Vagina (tissue), 2 donors: ENCODE measurements at places on chromosomes 11 and 22. TPM values are rescaled to one million over a fixed set of nuclear protein-coding genes. Genes with fewer than 3 reads are reported as not detected.

DNA sequence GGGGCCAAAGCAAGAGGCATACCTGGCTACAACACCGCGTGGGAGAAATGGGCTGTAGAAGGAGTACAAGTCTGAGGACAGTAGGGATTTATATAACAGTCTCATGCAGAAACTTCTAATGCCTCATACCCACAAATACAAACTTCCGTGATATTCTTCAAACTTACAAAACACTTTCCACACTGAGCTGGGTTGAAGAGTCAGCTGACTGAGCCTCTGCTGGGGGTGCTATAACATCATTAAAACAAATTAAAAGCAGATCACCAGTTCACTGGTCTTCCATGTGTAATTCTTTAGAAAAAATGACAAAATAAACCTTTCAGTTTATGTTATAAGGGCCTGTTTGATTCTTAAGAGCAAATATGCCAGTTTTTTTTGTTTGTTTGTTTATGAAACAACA lies 92.0 kb downstream of the MUC15 start:
- H3K4me1 ChIP-seq = no peaks in the 10 kb centered on the region
- H3K36me3 ChIP-seq = no peaks in the 10 kb centered on the region
- no peak overlapping the region for H3K27ac ChIP-seq
- no peak overlapping the region for H3K4me3 ChIP-seq

- H3K36me3 ChIP-seq = no peaks in the 10 kb centered on the region
- H3K4me3 ChIP-seq = no peak overlapping the region
- DNase-seq = no peak
- H3K4me1 ChIP-seq = peaks cover 14% of the 10 kb centered on the region
- H3K27ac ChIP-seq = no peak overlapping the region
These were observed 13.5 kb upstream of the B3GNT6 start for GRCh38 chr11:77020734-77021133.

- H3K27ac ChIP-seq = no peak overlapping the region
- no peaks in the 10 kb centered on the region for H3K27me3 ChIP-seq
- no peak for DNase-seq
- H3K4me3 ChIP-seq = no peak overlapping the region
- no peaks in the 10 kb centered on the region for H3K4me1 ChIP-seq
These were observed 171.8 kb downstream of the ETS1 start for GRCh38 chr11:128415539-128415938.

GRCh38 chr22:25485626-25486545 lies 78.6 kb upstream of the GRK3 start:
- no peak overlapping the region for H3K4me3 ChIP-seq
- H3K27ac ChIP-seq = no peak overlapping the region
- no peak for DNase-seq
- no peaks in the 10 kb centered on the region for H3K27me3 ChIP-seq
- peaks cover 9% of the 10 kb centered on the region for H3K4me1 ChIP-seq
- no peaks in the 10 kb centered on the region for H3K36me3 ChIP-seq

DNA sequence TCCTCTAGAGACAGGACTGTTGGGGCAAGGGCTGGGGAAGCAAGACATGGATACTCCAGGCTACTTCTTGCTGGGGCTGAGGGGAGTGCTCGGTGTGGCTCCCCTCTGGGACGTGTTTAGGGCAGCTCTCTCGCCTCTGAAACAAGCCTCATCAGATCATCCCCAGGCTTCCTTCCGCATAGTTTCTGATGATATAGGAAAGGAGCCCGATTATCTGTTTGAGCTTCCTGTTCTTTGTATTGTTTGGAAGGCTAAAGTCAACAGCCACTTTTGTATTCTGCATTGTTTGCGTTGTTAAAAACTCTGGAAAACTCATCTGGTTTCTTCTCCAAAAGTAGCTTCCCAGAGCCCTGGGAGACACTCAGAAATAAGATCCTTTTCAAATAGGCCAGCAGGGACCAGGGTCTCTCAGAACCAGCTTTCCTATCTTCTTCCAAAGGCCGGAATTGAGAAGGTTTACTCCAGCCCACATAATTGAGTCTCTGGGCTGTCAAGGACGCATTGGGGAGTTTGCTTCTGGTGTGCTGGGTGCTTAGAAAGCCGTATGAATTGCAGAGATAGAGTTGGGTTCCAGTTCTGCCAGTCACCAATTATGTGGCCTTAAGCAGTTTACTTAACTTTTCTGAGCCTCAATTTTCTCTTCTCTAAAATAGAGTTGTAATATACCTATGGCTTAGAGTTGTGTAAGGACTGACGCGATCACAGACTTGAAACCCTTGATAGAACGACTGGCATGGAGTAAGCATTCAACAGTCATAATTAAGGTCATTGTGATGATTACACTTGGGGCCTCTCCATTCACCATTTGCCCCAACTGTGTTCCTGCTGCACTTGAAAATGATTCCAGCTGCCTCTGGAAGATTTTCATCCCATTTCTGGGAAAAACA lies 19.1 kb downstream of the CD44 start:
- no peaks in the 10 kb centered on the region for H3K27me3 ChIP-seq
- no peaks in the 10 kb centered on the region for H3K36me3 ChIP-seq
- peak overlapping the region; percentile 84 for H3K27ac ChIP-seq
- H3K4me3 ChIP-seq = no peak overlapping the region

DNA sequence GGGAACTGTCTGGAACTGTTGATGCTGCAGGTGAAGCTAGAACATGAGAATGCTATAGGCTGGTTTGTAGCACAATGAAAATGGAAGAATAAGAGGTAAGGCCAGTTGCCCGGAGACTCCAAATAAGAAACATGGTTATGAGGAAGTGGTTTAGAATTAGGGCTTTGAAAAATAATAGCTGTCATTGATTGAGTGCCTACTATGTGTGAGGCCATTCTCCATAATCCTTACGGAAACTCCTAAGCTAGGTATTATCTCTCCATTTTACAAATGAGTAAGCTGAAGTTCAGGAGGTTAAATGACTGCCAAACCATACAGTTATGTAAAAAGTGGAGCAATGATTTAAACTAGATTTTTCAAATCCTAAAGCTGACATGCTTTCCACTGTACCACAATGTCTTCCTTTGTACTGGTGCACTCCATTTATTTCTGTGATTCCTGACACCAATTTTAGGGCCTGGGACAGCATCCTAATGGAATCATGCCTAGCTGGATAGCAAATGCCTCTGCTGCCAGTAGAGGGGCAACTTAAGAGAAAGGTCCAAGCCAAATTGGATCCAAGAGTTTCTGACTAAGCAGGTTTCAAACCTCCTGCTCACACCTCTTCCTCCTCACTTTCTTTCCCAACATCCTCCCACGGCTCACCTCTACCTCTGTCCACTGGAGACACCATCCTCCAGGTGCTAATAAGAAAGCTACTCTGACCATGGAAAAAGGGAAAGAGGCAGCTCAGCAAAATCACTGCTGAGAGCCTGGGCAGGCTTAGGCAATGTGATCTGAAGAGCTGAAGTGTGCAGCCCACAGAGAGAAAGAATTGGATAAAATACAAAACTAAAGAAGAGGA lies 46.9 kb upstream of the PICALM start:
- H3K36me3 ChIP-seq = no peaks in the 10 kb centered on the region
- no peaks in the 10 kb centered on the region for H3K27me3 ChIP-seq
- peaks cover 12% of the 10 kb centered on the region for H3K4me1 ChIP-seq
- H3K27ac ChIP-seq = no peak overlapping the region
- DNase-seq = no peak
- H3K4me3 ChIP-seq = no peak overlapping the region

DNA sequence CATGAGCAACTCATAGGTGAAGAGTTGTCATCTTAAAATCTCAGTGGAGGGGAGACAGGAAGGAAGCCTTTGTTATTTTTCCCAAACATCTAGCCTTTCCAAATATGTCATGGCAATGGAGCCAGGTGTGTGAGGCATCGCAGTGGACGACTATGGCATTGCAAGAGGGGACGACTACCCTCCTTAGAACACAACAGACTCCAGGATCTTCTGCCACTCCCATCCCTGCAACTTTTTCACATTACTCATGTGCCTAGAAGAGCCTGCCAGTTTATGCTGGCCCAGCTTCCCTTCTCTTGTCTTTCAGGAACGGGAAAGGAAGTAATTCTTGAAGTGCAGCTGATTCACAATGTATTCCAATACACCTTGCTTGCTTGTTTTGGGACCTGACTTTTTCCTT lies 1008.4 kb downstream of the OPCML start:
- H3K4me3 ChIP-seq = no peak overlapping the region
- no peak for DNase-seq
- no peaks in the 10 kb centered on the region for H3K36me3 ChIP-seq
- H3K27me3 ChIP-seq = no peaks in the 10 kb centered on the region
- H3K4me1 ChIP-seq = no peaks in the 10 kb centered on the region

- H3K36me3 ChIP-seq = no peaks in the 10 kb centered on the region
- no peak overlapping the region for H3K27ac ChIP-seq
- no peaks in the 10 kb centered on the region for H3K27me3 ChIP-seq
- DNase-seq = no peak
These were observed 25.5 kb downstream of the UBASH3B start for GRCh38 chr11:122681070-122681469.

- H3K4me3 ChIP-seq = no peak overlapping the region
- H3K27me3 ChIP-seq = no peaks in the 10 kb centered on the region
- no peak for DNase-seq
- no peaks in the 10 kb centered on the region for H3K4me1 ChIP-seq
These were observed 91.5 kb downstream of the MORC2 start for GRCh38 chr22:30876915-30877553.

- H3K4me1 ChIP-seq = no peaks in the 10 kb centered on the region
- H3K27me3 ChIP-seq = no peaks in the 10 kb centered on the region
- H3K36me3 ChIP-seq = no peaks in the 10 kb centered on the region
- H3K27ac ChIP-seq = no peak overlapping the region
- H3K4me3 ChIP-seq = no peak overlapping the region
These were observed 41.0 kb upstream of the OLFML1 start for GRCh38 chr11:7444091-7444981.

DNA sequence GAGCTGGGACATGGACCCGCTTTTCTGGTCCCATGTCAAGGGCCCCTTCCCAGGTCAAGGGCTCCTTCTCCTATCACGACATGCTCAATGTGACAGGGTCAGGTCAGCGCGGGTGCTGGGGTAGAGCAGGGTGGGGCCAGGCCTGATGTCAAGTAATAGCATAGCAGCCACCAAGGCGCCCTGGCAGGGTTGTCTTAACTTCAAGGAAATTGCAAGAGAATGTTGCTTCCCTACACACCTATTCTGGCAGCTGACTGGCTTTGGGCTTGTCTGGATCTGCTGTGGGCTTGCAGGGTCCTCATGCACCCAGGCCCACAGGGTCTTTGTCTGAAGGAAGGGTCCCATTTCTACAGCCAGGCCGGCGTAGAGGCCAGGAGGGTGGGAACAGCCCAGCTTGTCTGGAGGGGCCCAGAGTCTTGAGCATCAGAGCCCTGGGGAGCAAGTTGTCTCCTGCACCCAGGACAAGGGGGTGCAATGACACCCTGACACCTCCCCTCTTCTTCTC lies 71.4 kb downstream of the BUD13 start:
- H3K4me3 ChIP-seq = no peak overlapping the region
- H3K4me1 ChIP-seq = no peaks in the 10 kb centered on the region
- H3K27ac ChIP-seq = no peak overlapping the region
- H3K27me3 ChIP-seq = no peaks in the 10 kb centered on the region

GRCh38 chr11:23284631-23285030 lies 424.4 kb upstream of the CCDC179 start:
- no peaks in the 10 kb centered on the region for H3K4me1 ChIP-seq
- H3K36me3 ChIP-seq = no peaks in the 10 kb centered on the region
- H3K27ac ChIP-seq = no peak overlapping the region
- DNase-seq = no peak
- H3K4me3 ChIP-seq = no peak overlapping the region

- DNase-seq = no peak
- no peak overlapping the region for H3K27ac ChIP-seq
- no peaks in the 10 kb centered on the region for H3K4me1 ChIP-seq
- no peaks in the 10 kb centered on the region for H3K36me3 ChIP-seq
These were observed 91.4 kb downstream of the NELL1 start for GRCh38 chr11:20760811-20761210.

GRCh38 chr11:72700146-72700545 lies 25.9 kb upstream of the PDE2A start:
- H3K27ac ChIP-seq = no peak overlapping the region
- H3K36me3 ChIP-seq = peaks cover 64% of the 10 kb centered on the region
- no peaks in the 10 kb centered on the region for H3K27me3 ChIP-seq
- H3K4me1 ChIP-seq = peaks cover 40% of the 10 kb centered on the region
- no peak for DNase-seq
- no peak overlapping the region for H3K4me3 ChIP-seq

DNA sequence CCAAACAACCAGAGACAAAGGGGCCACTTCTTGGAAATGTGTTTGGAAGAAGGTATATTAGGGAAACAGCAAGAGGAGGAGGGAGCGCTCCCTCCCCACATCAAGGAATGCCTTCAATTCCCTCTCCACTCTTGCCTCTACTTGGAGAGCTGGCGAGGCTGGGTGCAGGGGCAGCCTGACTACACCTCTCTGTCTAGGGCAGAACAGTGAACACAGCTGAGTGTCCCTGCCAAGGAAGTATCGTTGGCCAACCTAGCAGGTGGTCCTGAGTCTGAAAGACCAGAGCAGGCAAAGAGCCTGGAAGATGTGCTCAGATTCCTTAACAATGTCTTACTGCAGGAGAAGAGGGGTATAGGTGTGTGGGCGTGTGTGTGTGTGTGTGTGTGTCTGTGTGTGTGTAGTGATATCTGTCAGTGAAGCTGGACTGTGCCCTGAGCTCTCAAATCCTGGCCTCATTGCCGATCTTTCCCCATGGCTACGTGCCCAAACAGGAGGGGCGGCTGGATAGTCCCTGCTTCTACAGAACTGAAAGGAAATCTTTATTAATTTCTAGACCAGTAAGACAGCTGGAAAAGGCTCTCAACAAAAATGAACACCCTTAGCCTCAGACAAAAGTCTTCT lies 46.8 kb downstream of the PAMR1 start:
- no peak overlapping the region for H3K4me3 ChIP-seq
- no peaks in the 10 kb centered on the region for H3K36me3 ChIP-seq
- H3K27me3 ChIP-seq = no peaks in the 10 kb centered on the region

Gene TMEM218
- total RNA-seq = 12.8 TPM

Gene ACRV1
- total RNA-seq = not detected

Gene TMEM191C
- 8.3 TPM for total RNA-seq

Gene GAL
- 15.7 TPM for total RNA-seq

Gene MS4A6A
- total RNA-seq = 30.7 TPM
